ENCODE measurements at places on chromosomes 3 and 15.
A peak's percentile ranks its signal among the peaks of the same experiment; 100 is the strongest.

GRCh38 chr15:48380198-48380597, 49.0 kb downstream of the DUT start:
- DNase-seq = no peak

DNA sequence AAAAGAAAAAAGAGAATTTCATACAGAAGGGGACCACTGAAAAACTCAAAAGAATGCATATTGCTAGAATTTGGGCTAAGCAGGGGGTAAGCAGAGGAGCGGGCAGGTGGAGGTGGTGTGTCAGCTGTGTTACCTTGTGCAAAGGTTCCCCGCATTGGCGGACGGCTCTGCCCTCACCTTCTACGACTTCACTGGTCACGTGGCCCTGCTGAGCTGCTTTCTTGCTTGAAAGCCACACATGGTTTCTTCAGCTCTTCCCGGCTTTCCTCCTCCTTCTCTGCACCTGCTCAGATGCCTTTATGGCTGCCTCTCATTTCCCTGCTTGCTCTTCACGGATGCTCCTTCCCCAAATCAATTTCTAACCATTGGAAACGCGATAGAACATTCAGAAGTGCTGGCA, 30.5 kb downstream of the FAH start:
- no peak for DNase-seq

DNA sequence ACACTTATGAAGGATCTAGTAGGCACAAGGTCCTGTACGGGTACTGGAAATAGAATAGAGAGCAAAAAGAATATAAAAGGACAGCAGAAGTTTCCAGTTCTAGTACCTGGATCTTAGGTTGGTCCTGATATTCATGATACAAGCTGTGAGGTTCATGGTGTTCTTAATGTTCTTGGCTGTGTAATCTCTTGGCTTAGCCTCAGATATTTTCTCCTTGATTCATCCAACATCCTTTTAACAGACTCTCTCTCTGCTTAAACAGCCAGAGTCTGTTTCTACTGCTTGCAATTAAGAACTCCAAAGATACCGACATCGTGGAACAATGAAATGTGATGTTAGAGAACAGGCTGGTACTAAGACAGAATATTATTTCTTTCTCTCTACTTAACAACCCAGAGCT, 49.9 kb downstream of the CNTN3 start:
- DNase-seq = no peak

DNA sequence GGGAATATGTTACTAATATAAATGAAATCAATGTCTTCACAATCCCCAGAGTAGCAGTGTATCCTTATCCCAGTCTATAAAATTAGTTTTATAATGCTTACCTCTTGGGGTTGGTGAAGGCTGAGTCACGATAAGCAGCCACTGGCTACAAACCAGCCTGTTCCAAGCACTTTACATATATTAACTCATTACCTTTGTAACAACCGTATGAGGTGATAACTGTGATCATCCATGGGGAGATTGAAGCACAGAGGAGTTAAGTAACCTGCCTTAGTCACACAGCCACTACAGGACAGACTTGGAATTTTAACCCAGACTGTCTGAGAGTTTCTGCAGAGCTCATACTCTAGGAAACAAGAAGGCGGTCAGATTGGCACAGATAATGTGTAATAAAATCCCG, 43.3 kb upstream of the MITF start:
- no peak for DNase-seq

- no peak for DNase-seq
Measured at GRCh38 chr3:47288966-47289910, 6.5 kb downstream of the KLHL18 start.

GRCh38 chr3:87052499-87053260, 61.7 kb upstream of the VGLL3 start:
- no peak for DNase-seq

- no peak for DNase-seq
Measured at GRCh38 chr15:70140543-70141375, 43.0 kb upstream of the TLE3 start.

DNA sequence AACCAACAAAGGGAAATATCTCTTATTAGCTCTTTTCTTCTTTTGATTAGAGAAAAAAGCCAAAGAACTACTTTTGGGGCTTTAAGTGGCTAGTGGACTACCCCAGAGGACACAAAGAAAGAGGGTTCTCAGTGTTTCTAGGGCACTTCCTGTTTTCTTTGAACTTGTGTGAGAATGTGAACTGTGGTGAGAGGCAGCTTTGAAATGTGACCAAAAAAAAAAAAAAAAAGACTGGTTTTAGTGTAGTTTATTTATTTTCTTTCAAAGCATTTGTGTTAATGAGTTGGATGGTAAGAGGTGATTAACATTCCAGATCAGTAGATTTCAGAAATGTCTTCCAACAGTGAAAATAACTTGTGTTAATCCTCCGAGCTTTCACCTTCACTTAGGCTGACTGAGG, 32.4 kb downstream of the SELENOT start:
- no peak for DNase-seq

- DNase-seq = no peak
Measured at GRCh38 chr3:153215966-153216365, 53.9 kb downstream of the RAP2B start.

DNA sequence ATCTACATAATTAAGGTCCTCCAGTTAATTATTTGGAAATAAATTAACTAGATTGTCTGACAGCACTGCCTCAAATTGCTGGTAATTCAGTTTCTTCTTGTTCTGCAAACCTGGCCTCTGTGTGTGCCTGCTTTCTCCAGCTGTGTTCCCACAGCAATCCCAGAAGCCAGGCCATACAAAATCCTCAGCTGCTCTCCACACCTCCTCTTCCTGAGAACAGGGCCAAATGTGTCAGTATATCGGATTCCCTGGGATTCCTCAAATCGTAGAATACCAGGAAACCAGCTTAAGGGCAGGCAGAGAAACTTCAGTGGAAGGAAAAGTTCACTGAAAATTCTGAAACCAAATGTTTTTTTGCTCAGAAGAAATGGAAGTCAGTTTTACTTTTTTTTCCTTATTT, 261.4 kb downstream of the ZMAT3 start:
- DNase-seq = no peak

DNA sequence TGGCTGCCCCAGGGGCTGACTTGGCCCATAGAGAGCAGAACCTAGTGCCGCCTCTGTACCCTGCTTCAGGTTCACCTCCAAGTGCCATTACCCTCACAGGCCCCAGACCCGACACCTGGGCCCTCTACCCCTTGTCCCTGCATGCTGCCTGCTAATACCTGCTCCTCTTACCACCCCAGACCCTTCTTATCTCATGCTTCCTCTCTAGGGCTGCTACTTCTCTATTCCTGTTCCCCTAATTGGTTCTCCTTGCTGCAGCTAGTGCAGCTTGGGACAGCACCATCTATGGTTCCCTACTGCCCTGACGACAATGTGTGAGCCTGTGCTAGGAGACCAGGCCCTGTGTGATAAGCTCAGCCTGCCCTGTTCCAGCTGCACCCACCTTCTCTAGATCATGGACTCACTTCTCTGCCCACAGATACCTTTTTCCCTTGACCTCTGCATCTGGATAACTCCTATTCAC, 15.3 kb downstream of the HDAC11 start:
- DNase-seq = no peak

GRCh38 chr3:183583331-183584245, 28.1 kb upstream of the KLHL6 start:
- no peak for DNase-seq

DNA sequence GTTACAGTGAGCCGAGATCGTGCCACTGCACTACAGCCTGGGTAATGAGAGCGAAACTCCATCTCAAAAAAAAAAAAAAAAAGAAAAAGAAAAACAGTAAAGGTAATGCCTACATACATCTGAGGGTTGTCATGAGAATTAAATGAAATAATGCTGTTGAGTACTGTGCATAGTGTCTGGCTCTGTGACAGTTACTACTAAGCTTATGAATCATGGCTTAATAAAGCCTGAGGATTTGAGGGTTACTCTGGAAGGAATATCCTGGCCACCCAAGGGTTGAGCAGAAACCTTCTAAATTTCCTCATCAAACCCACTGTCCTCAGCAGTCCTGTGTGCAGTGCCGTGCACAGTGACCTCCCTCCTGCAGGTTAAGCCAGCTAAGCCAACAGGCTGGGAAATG, 26.8 kb upstream of the ELP6 start:
- no peak for DNase-seq

DNA sequence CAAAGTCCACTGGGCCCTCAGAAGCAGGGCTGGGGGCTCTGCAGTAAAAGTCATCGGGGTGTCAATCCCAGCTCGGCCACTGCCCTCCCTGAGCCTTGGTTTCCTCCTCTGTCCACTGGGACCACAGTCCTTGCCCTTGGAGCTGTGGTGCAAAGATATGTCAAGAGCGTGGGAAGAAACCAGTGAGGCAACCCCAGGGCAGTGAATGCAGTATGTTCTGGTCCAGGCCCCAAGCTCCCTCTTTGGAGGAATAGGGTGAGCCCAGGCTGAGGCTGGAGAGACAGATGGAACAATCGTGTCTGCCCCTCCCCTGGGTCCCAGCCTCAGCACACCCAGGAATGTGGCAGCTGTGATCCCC, 779 bp downstream of the GRIP2 start:
- no peak for DNase-seq

GRCh38 chr3:55059027-55059629, 131.3 kb upstream of the LRTM1 start:
- no peak for DNase-seq

DNA sequence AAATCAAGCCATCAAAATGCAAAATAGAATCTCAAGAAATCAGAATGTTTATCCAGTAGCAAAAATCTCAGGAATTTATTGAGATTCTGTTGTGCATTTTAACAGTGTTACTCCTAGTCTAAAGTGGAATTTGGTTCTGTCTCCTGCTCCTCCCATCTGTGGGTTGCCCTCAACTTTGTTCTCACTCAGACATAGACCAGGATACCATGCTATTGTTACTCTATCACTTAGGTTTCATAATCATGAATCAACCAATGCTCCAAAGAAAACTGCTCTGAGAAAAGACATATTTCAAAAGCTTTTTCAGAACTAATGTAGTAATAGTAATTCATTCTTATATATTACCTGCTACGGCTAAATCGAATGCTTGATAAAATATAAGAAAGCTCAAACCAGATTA, 274.7 kb downstream of the RBMS3 start:
- DNase-seq = no peak

DNA sequence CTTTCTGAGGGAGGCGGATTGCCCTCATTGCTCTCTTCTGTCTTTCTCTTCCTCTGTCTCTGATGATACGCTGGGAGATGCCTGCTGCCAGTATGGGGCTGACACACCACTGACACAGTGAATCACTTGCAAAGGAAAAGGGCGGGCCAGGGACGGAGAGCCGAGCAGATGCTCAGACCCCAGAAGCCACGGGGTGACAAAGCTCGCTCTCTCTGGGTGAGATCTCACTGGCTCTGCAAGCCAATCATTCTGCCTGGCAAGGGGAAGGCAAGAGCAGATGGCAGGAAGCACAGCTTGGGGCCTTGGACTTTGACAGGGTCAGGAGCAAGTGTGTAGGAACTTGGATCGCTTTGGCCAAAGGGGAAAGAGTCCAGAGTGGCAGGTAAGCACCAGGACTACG, 198.7 kb downstream of the NTRK3 start:
- DNase-seq = no peak

GRCh38 chr3:19573644-19574043, 360.4 kb downstream of the EFHB start:
- DNase-seq = no peak

DNA sequence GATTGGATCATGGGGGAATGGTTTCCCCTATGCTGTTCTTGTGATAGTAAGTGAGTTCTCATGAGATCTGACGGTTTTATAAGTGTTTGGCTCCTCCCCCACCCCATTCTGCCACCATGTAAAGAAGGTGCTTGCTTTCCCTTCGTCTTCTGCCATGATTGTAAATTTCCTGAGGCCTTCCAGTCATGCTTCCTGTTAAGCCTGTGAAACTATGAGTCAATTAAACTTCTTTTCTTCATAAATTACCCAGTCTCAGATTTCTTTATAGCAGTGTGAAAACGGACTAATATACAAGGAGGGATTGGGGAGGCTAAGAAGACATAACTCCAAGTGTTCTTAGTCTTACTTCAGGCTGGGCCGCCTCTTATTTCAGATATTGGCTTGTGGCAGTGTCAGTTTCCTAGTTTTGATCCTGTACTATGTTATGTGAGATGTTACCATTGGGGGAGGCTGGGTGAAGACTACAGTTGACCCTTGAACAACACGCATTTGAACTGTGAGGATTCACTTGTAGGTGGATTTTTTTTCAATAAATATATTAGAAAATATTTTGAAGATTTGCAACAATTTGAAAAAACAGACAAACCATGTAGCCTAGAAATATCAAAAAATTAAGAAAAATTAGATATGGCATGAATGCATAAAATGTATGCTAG, 44.9 kb downstream of the NMD3 start:
- no peak for DNase-seq

DNA sequence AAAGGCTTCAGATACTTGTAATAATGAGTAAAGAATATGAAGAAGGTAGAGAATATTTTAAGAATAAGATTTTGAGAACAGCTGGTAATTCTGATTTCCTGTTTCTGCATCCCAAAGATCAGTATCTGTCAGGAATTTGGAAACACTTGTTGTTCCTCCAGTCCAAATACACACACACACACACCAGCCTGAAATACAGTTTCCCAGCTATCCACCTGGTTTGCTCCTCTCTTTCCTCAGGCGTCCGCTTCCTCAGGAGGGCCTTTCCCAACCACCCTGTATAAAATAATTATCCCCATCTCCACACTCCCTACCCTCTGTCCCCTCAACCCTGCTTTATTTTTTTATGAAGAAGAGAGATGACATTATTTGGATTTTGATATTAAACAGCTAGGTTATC, 2.0 kb upstream of the FSIP1 start:
- no peak for DNase-seq

GRCh38 chr15:90885432-90886290, 1.4 kb downstream of the FES start:
- DNase-seq = peak; percentile 72

DNA sequence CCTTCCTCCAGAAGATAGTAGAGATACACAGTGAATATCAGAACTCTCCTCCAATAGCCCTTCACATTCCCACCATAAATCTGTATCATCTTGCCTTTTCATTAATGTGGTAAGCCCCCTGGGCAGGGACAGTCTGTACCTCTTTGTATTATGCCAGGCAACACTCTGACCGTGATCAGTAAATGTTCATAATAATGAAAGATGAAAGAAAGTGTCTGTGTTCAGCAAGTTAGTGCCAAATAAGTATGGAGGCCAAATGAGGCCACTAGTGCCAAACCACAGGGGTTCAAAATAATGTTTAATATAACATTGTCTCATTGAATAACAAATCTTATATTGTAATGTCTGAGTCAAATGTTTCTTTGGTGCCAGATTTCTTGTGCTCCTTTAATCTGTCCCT, 104.3 kb downstream of the CMSS1 start:
- no peak for DNase-seq

DNA sequence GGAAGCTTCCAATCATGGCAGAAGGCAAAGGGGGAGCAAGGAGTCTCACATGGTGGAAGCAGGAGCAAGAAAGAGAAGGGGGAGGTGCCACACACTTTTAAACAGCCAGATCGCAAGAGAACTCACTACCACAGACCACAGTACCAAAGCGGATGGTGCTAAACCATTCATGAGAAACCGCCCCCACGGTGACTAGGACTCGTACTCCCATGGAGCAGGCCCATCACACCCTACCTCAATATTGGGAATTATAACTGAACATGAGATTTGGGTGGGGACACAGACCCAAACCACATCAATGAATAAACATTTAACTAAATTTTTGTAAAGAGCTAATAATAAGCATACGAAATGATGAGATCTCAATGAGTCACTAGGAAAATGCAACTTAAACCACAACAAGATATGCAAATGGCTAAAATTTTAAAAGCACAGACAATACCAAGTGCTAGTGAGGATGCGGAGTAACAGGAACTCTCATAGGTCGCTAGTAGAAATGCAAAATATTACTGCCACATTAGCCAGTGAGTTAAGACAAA, 10.0 kb downstream of the MRPS25 start:
- peak; percentile 8 for DNase-seq

GRCh38 chr3:188947401-188948280, 224.1 kb upstream of the TPRG1 start:
- DNase-seq = no peak

Data from activated CD8-positive, alpha-beta memory T cell treated with anti-CD3 and anti-CD28 coated beads for 1 hour (primary cell).